ENCODE measurements at places on chromosomes 7 and 10. TPM values are rescaled to one million over a fixed set of nuclear protein-coding genes. Genes with fewer than 3 reads are reported as not detected.
A peak's percentile ranks its signal among the peaks of the same experiment; 100 is the strongest.

DNA sequence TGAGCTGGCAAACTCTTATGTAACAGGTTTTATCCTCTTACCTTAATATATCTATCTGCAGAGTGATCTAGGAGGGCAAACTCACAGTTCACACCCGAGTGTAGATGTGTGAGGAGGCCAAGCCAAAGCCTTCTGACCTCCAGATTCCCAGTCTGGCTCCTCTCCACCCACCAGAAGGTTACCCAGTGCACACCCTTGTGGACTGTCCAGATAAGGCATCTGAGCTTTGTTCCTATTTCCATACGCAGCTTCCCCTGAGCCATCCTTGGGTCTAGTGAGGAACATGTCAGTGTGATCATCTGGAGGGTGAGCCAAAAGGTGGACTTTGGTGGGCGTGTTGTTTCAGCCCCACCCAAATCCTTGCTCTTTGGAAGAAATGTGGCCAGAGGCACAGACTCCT lies 203.0 kb upstream of the MEOX2 start:
- no peak overlapping the region for H3K4me3 ChIP-seq
- DNase-seq: no peak
- no peaks in the 10 kb centered on the region for H3K36me3 ChIP-seq
- H3K4me1 ChIP-seq: peaks cover 4% of the 10 kb centered on the region

DNA sequence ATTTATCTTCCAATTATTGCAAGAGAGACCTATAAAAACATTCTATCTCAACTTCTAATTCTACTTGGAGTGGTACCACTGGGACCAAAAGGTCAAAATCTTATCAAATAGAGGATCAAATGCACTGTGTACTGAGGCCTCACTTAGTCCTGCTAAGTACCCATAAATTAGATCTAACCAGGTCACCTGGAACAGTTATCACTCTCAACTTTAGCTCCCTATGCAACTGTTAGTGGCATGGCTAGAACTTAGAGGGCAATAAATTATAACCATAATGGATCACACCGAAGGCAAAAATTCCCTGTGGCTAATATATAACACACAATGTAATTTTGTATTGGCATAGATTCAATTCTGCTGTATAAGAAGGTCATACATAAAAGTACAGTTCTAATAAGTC lies 428.9 kb downstream of the PCDH15 start:
- H3K4me1 ChIP-seq: peaks cover 29% of the 10 kb centered on the region
- DNase-seq: no peak
- H3K4me3 ChIP-seq: no peak overlapping the region
- peaks cover under 1% of the 10 kb centered on the region for H3K36me3 ChIP-seq
- peak overlapping the region; percentile 56 for H3K27ac ChIP-seq

Gene ANKRD7
- not detected for total RNA-seq

Gene KCP
- 22.5 TPM for total RNA-seq

GRCh38 chr10:117960345-117960935 lies 86.3 kb downstream of the RAB11FIP2 start:
- no peaks in the 10 kb centered on the region for H3K36me3 ChIP-seq
- H3K4me3 ChIP-seq: no peak overlapping the region
- H3K27ac ChIP-seq: no peak overlapping the region
- no peaks in the 10 kb centered on the region for H3K4me1 ChIP-seq

Gene ZC3HAV1L
- total RNA-seq: 1.7 TPM

- no peak overlapping the region for H3K27ac ChIP-seq
- peaks cover 6% of the 10 kb centered on the region for H3K4me1 ChIP-seq
- peaks cover 6% of the 10 kb centered on the region for H3K36me3 ChIP-seq
- H3K4me3 ChIP-seq: no peak overlapping the region
Measured at GRCh38 chr7:127862525-127862924, 168.7 kb downstream of the LRRC4 start.

DNA sequence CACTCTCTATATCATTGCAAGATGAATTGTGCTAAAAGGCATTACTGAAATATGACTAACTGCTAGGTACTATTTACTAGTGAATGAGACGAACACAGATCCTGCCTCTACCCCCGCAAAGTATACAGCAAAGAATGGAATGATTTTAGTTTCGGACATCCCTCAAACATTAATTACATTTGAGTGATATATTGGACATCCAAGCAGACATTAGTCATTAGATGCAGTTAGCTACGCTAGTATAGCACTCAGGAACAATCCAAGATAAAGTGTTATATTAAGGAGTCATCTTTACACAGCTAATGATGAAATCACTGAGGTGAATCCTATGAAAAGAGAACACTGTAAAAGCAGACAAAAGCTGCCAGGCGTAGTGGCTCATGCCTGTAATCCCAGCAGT lies 7.3 kb upstream of the TAF3 start:
- DNase-seq: no peak
- H3K4me3 ChIP-seq: no peak overlapping the region
- H3K27me3 ChIP-seq: peaks cover 21% of the 10 kb centered on the region
- H3K4me1 ChIP-seq: no peaks in the 10 kb centered on the region
- H3K36me3 ChIP-seq: peaks cover 9% of the 10 kb centered on the region

- no peak for DNase-seq
- no peak overlapping the region for H3K4me3 ChIP-seq
- H3K4me1 ChIP-seq: peaks cover 8% of the 10 kb centered on the region
- no peaks in the 10 kb centered on the region for H3K27me3 ChIP-seq
- H3K36me3 ChIP-seq: no peaks in the 10 kb centered on the region
- no peak overlapping the region for H3K27ac ChIP-seq
Measured at GRCh38 chr7:138116141-138116540, 39.9 kb downstream of the AKR1D1 start.

GRCh38 chr7:2314209-2314955 lies at the start of gene SNX8:
Gene SNX8 (minus strand): TSS chr7:2314441. CDS start chr7:2314421, 20 bp downstream.
- H3K4me3 ChIP-seq: peak within 1 kb of the TSS; percentile 90
- H3K27me3 ChIP-seq: no peaks in the 10 kb centered on the region
- peak; percentile 92 for DNase-seq

DNA sequence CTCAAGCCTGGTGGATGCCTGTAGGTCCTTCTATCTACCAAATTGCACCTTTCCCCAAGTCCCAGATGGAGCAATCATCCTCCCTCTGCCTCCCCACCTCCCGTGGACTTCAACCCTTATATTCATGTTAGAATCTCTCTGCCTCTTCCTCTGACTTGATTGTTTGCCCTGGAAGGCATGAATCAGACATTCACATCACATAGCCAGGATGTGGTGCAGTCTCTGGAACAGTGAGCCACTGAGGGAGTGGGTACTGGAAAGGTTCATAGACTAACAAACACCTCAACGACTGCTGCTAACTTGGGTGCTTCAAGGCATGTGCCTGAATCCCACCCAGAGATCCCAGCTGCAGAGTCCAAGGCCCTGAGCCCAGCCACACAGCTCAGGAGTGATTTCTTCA lies 494.0 kb downstream of the TNS3 start:
- H3K27ac ChIP-seq: no peak overlapping the region
- H3K27me3 ChIP-seq: no peaks in the 10 kb centered on the region
- H3K4me1 ChIP-seq: peaks cover 41% of the 10 kb centered on the region
- peaks cover 19% of the 10 kb centered on the region for H3K36me3 ChIP-seq

DNA sequence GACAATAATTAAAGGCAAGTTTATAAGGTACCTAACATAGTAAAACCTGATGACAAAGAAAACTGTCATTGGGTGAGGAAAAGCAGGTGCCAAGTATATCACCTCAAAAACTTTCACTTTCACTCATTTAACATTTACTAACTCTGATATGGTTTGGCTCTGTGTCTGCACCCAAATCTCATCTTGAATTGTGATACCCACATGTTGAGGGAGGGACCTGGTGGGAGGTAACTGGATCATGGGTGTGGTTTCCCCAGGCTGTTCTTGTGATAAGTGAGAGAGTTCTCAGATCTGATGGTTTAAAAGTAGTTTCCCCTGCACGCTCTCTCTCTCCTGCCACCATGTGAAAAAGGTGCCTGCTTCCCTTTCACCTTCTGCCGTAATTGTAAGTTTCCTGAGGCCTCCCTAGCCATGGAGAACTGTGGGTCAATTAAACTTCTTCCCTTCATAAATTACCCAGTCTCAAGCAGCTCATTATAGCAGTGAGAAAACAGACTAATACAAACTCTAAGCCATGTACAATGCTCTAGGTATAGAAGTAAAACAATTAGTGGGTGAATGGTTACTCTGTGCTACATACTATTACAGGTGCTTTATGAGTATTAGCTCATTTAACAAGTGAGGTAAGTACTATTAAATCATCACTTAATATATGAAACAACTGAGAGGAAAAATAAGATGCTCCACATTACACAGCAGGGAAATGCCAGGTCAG lies 199.0 kb downstream of the CHCHD3 start:
- no peak for DNase-seq
- no peaks in the 10 kb centered on the region for H3K27me3 ChIP-seq
- H3K27ac ChIP-seq: no peak overlapping the region
- peaks cover 17% of the 10 kb centered on the region for H3K36me3 ChIP-seq

- no peak overlapping the region for H3K27ac ChIP-seq
- no peak overlapping the region for H3K4me3 ChIP-seq
- no peaks in the 10 kb centered on the region for H3K36me3 ChIP-seq
- DNase-seq: no peak
- no peaks in the 10 kb centered on the region for H3K4me1 ChIP-seq
Measured at GRCh38 chr10:84258034-84258695, 13.3 kb downstream of the RGR start.

Gene NRBF2
- 18.3 TPM for total RNA-seq

DNA sequence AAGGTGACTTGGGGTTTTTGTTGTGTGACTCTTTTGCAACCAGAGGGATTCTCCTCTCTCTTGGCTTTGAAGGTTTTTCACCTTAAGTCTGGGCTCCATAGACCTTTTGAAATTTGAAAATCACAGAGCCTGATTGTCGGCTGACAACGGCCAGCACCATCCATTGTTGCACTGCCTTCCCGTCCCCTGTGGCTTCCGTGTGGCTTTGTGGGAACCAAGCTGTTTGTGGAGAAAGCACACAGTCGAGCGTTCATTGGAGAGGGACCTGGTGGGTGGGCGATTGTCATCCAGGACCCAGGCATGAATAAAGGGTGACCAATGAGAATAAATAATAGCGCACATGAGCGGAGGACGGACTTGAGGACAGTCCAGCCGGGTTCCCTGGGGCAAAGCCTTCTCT lies 7.4 kb upstream of the RAMP3 start:
- DNase-seq: no peak
- no peaks in the 10 kb centered on the region for H3K4me1 ChIP-seq
- H3K36me3 ChIP-seq: no peaks in the 10 kb centered on the region
- H3K27me3 ChIP-seq: peaks cover 24% of the 10 kb centered on the region
- H3K27ac ChIP-seq: no peak overlapping the region

Gene FAM24B
- total RNA-seq: not detected

DNA sequence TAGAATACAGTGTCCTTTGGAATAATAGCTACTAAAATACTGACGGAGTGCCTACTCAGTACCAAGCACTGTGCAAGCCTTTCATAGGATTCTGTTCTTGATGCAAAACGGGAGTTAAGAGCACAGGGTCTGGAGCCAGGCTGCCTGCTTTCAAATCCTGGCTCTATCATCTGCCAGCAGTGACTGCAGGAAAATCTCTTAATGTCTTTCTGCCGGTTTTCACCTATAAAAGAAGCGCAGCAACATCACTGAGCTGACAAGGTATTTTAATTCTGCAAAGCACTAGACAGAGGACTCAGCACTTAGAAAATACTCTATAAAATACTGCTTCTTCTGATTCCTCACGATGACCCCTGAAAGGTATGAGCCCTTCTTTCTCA lies 659 bp downstream of the FIGNL1 start:
- peaks cover 13% of the 10 kb centered on the region for H3K4me1 ChIP-seq
- peaks cover 10% of the 10 kb centered on the region for H3K27me3 ChIP-seq
- peaks cover 17% of the 10 kb centered on the region for H3K36me3 ChIP-seq
- no peak for DNase-seq

DNA sequence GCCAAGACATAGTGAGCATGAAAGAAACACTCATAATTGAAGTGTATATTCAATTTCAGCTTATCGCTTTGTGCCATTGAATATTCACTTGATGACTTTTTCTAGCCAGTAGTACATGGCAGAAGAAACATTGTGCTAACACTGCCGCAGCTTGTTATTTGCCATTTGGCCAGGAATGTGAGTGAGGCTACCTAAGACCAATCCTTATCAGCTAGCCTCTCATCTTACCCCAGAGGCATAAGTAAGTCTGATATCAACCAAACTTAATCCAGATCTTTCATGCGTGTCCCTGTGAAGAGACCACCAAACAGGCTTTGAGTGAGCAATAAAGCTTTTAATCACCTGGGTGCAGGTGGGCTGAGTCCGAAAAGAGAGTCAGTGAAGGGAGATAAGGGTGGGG lies 586.0 kb upstream of the MBL2 start:
- H3K4me1 ChIP-seq: peaks cover 24% of the 10 kb centered on the region
- H3K36me3 ChIP-seq: peaks cover 3% of the 10 kb centered on the region
- DNase-seq: no peak
- H3K27me3 ChIP-seq: no peaks in the 10 kb centered on the region
- peak overlapping the region; percentile 60 for H3K27ac ChIP-seq
- H3K4me3 ChIP-seq: no peak overlapping the region

DNA sequence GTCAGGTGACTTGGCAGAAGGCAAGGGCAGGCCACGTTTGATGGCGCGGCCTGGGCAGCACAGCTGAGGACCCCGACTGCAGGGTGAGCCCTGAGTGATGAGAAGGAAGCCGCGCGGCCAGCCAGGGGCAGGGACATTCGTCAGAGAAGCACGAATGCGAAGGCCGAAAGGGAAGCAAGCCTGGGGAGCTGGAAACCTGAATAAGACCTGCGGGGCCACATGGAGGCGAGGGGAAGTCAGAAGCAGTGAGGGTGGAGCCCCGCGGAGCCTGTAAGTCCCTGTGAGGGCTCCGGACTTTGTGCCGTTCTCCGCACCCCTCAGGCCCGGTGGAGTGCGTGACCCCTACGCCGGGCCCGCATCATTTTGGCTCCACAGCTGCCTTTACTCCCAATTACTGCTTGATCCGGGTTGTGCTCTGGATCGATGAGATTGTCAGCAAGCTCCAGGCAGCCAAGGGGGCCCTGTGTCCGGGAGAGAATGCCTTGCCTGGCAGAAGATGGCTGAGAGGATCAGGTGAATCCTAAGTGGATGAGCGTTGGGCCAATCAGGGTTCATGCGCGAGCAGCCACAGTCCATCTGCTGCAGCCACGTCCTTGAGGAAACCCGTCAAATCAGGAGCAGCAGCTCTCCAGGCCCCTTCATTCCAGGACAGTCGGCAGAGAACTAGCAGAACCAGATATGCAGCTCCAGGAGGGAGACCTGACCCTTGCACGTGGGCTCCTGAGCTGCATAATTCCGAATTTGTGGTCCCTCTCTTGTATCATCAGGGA lies 293.3 kb upstream of the SHH start:
- no peak for DNase-seq
- no peak overlapping the region for H3K4me3 ChIP-seq
- no peak overlapping the region for H3K27ac ChIP-seq
- no peaks in the 10 kb centered on the region for H3K4me1 ChIP-seq
- H3K27me3 ChIP-seq: peaks cover 5% of the 10 kb centered on the region

GRCh38 chr10:93086289-93086688 lies 12.6 kb downstream of the CYP26A1 start:
- no peak overlapping the region for H3K4me3 ChIP-seq
- no peak overlapping the region for H3K27ac ChIP-seq
- H3K27me3 ChIP-seq: no peaks in the 10 kb centered on the region
- H3K4me1 ChIP-seq: peaks cover 12% of the 10 kb centered on the region
- no peak for DNase-seq

- no peaks in the 10 kb centered on the region for H3K36me3 ChIP-seq
- no peaks in the 10 kb centered on the region for H3K27me3 ChIP-seq
- H3K4me3 ChIP-seq: no peak overlapping the region
- H3K4me1 ChIP-seq: peaks cover 11% of the 10 kb centered on the region
- H3K27ac ChIP-seq: no peak overlapping the region
Measured at GRCh38 chr7:34354899-34355298, 303.1 kb upstream of the NPSR1 start.

Gene ICA1
- total RNA-seq: 6.8 TPM

GRCh38 chr7:35512716-35513115 lies 182.2 kb downstream of the HERPUD2 start:
- no peaks in the 10 kb centered on the region for H3K36me3 ChIP-seq
- peaks cover 4% of the 10 kb centered on the region for H3K4me1 ChIP-seq
- no peak overlapping the region for H3K4me3 ChIP-seq

GRCh38 chr7:107878636-107879035 lies 12.3 kb upstream of the DLD start:
- H3K27me3 ChIP-seq: peaks cover 19% of the 10 kb centered on the region
- no peak overlapping the region for H3K27ac ChIP-seq
- H3K4me1 ChIP-seq: no peaks in the 10 kb centered on the region
- no peaks in the 10 kb centered on the region for H3K36me3 ChIP-seq

Measured in mesothelial cell of epicardium (in vitro differentiated cells).